Activated naive CD8-positive, alpha-beta T cell treated with anti-CD3 and anti-CD28 coated beads for 36 hours (primary cell): ENCODE measurements at places on chromosomes 6 and 20. TPM values are rescaled to one million over a fixed set of nuclear protein-coding genes. Genes with fewer than 3 reads are reported as not detected.

The ATP6V1G2 gene
- total RNA-seq = 1.5 TPM

The B3GAT2 gene
- total RNA-seq = not detected

The CLIC5 gene
- total RNA-seq = 0.74 TPM

The LY6G6C gene
- not detected for total RNA-seq

The KCNB1 gene
- not detected for total RNA-seq

The FHL5 gene
- not detected for total RNA-seq

The PTK6 gene
- total RNA-seq = 0.26 TPM

The MTO1 gene
- total RNA-seq = 48.9 TPM

The SIRPD gene
- total RNA-seq = not detected

The MUC21 gene
- total RNA-seq = not detected

The EPPIN gene
- total RNA-seq = not detected

The ZNF334 gene
- 5.1 TPM for total RNA-seq

The SIM1 gene
- not detected for total RNA-seq

The DNAH8 gene
- 0.08 TPM for total RNA-seq

The CDSN gene
- total RNA-seq = not detected

The BTNL2 gene
- total RNA-seq = not detected

The TGM2 gene
- total RNA-seq = not detected

The TNFRSF6B gene
- not detected for total RNA-seq

The ETV7 gene
- 3.1 TPM for total RNA-seq

The ZC2HC1B gene
- not detected for total RNA-seq

The CRIP3 gene
- total RNA-seq = 1.4 TPM

The ANGPT4 gene
- not detected for total RNA-seq

The TMEM170B gene
- total RNA-seq = 2.2 TPM

The SLC17A4 gene
- not detected for total RNA-seq

The CST7 gene
- total RNA-seq = 44.7 TPM

The PRSS35 gene
- not detected for total RNA-seq

The SERAC1 gene
- 2.8 TPM for total RNA-seq

The PI3 gene
- total RNA-seq = not detected

The CNKSR3 gene
- total RNA-seq = 1.1 TPM

The HLA-DMA gene
- total RNA-seq = 15.8 TPM

The LAMA2 gene
- total RNA-seq = 2.0 TPM

The OARD1 gene
- total RNA-seq = 43.7 TPM

The TMEM74B gene
- 1.9 TPM for total RNA-seq

The LTB gene
- 273 TPM for total RNA-seq

The STX11 gene
- 38.5 TPM for total RNA-seq

The RNF217 gene
- 0.30 TPM for total RNA-seq

The MLN gene
- total RNA-seq = not detected

The C6orf58 gene
- total RNA-seq = 0.18 TPM

The SLC35F1 gene
- total RNA-seq = 0.08 TPM

The MAS1 gene
- not detected for total RNA-seq

The VIP gene
- total RNA-seq = not detected

The GNMT gene
- 0.20 TPM for total RNA-seq

The LY6G6D gene
- not detected for total RNA-seq

The BPI gene
- not detected for total RNA-seq

The RWDD2A gene
- 1.2 TPM for total RNA-seq

The ECI2 gene
- total RNA-seq = 45.0 TPM

The PRICKLE4 gene
- total RNA-seq = not detected

The NKX2-2 gene
- not detected for total RNA-seq
